ENCODE measurements at places on chromosomes 13 and 19.

DNA sequence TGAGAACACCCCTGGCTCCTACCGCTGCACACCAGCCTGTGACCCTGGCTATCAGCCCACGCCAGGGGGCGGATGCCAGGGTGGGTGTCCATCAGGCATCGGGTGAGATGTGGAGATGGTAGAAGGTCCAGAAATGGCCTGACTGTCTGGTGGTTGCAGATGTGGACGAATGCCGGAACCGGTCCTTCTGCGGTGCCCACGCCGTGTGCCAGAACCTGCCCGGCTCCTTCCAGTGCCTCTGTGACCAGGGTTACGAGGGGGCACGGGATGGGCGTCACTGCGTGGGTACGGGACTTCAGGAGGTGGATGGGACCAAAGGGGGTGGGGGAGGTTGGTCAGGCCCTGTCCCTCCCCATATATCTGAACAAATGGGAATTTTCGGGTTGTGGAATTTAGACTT is 15.8 kb downstream of the LTBP4 start:
- no peak for DNase-seq

DNA sequence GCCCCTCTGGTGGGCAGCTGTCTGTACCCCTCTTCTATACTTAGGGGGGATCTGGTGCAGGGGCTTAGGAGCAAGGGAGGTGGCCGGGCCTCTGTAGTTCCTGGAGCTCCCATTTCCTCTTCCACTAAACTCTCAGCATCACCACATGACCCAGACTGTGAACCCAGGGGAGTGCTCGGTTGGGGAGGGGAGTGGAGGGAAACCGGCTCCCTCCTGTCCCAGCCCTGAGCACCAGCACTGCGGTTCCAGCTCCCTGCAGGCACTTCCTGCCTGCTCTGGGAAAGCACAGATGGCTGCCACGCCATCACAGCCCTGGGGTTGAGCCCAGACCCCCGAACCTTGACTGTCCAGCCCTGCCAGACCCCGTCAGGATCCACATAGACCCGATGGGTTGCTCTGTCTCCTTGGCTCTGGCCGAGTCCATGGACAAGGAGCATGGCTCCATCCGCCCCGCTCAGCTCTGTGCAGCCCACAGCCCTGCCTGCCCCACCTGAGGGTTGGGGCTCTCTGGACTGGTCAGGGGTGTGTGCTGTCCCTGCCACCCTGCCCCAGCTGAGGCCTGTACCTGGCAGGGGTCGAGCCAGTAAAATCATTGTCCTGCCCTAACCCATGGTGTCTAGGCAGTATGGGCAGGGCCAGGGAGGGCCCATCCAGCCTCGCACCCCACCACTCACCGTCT is 36.0 kb upstream of the SLC7A10 start:
- DNase-seq, result no peak

DNA sequence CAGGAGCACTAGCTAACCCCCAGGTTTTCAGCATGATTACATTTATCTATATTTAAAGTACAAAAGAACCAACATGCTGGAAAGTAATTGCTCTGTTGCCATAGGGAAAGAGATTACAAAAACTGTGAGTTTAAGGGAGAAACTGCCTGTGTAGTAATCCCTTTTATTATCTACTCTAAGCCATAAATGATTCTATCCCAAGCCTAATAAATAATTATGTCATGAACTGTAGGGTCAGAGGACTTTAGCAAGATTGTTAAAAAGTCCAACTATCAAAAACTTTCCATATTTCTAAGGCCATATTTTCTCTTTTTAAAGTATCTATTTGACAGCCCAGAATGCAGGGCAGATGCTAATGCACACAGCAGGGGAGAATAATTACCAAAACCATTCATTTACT is 573.8 kb upstream of the MIR17HG start:
- DNase-seq, result no peak

GRCh38 chr13:43026262-43026661 is 2.9 kb downstream of the DNAJC15 start:
- DNase-seq, result no peak

DNA sequence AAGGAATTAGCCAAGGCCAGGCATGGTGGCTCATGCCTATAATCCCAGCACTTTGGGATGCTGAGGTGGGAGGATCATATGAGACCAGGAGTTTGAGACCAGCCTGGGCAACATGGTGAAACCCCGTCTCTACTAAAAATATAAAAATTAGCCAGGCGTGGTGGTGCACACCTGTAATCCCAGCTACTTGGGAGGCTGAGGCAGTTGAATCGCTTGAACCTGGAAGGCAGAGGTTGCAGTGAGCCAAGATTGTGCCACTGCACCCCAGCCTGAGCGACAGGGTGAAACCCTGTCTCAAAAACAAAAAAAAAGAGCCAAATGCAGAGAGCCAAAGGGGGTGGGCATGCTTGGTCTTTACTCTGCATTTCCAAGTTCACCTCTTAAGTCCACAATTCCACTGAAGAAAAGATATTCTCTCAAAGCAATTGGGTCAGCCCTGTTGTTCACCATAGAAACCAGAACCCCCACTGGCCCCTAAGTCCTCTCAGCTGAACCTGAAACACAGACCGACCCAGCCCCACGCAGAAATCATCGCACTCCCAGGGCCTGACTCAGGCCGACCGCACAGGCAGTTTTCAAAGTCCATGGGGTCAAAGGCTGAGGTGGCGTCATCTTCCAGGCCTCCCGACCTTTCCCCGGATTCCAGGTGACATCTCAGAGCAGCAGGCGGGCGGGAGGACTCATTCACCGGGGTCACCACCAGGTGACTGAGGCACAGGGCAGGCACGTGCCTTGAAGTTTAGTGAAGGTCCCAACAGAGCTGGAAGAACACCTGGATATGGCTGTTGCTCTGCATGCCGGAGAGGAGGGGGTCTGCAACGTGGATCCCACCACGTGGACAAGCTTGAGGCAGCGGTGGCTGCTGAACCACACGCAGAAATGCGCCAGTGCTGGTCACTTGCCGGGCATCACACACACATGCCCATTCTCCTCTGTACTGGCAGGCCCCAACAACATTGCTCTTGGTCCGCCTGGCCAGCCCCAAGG is 33.1 kb downstream of the SLC25A42 start:
- DNase-seq, result no peak

DNA sequence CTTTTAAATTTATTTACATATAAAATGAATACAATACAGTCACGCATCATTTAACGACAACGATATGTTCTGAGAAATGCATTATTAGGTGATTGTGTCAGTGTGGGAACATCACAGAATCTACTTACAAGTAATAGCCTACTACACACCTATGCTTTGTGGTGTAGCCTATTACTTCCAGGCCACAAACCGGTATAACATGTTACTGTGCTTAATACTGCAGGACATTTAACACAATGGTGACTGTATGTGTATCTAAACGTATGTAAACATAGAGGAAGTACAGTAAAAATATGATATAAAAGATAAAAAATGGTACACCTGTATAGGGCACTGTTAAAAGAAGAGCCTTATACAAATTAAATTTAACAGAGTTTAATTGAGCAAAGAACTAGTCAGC is 62.4 kb upstream of the KLHL1 start:
- DNase-seq, result no peak
